ENCODE measurements at places on chromosomes 6 and 20. TPM values are rescaled to one million over a fixed set of nuclear protein-coding genes. Genes with fewer than 3 reads are reported as not detected.

DNA sequence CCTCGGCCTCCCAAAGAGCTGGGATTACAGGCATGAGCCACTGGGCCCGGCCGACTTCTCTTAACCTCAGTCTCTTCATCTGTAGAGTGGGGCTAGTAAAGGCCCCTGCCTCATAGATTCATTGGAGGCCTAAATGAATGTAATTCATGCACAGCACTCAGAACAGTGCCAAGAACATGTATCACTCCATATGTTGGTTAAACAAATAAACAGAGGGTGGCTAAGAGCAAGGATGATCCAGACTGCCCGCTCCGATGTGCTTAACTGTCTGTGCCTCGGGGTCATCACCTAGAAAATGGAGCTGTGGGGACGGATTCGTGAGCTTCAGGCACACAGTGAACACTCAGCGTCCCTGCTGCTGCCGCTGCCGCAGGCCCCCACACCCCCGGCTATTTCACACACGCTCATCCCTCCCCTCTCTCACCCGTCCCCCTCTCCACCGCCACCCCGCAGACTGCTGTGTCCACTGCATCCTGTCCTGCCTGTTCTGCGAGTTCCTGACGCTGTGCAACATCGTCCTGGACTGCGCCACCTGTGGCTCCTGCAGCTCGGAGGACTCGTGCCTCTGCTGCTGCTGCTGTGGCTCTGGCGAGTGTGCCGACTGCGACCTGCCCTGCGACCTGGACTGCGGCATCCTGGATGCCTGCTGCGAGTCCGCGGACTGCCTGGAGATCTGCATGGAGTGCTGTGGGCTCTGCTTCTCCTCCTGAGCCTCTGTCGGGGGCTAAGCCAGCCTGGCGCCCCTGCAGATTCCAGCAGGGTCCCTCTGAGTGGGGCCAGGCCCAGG is 14.8 kb downstream of the MDFI start:
- DNase-seq = no peak

Gene CRIP3
- 2.5 TPM for polyA plus RNA-seq

- no peak for DNase-seq
Measured at GRCh38 chr20:49630396-49630951, 62.5 kb upstream of the PTGIS start.

Gene MMP24
- polyA plus RNA-seq = 0.28 TPM

Gene CCDC28A
- polyA plus RNA-seq = 10.0 TPM

DNA sequence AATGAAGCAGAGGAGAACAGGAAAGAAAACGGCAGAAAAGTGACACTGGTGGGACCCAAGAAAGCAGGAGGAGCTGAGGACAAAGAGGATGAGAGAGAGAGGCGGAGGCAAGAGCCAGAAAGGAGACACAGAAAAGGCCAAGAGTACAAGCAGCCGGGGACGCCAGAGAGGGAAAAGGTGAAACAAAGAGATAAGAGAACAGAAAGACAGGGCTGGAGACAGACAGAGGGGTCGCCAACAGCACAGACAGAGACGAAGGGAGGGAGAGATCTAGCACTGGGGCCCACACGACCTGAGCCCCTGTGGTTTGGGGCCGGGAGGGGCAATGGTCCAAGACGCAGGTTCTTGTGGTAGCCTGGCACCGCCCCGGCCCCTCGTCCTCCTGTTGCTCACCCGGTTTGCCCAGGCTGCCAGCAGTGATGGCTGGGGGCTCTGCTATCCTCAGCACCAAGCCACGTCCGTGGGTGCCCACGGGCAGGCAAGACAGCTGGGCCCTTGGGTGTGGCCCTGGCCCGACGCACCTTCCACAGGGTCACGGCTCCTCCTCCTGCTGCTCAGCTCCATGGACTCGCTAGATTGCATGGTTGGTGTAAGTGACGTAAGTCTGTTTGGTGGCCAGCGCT is 123.5 kb downstream of the GRM4 start:
- no peak for DNase-seq

DNA sequence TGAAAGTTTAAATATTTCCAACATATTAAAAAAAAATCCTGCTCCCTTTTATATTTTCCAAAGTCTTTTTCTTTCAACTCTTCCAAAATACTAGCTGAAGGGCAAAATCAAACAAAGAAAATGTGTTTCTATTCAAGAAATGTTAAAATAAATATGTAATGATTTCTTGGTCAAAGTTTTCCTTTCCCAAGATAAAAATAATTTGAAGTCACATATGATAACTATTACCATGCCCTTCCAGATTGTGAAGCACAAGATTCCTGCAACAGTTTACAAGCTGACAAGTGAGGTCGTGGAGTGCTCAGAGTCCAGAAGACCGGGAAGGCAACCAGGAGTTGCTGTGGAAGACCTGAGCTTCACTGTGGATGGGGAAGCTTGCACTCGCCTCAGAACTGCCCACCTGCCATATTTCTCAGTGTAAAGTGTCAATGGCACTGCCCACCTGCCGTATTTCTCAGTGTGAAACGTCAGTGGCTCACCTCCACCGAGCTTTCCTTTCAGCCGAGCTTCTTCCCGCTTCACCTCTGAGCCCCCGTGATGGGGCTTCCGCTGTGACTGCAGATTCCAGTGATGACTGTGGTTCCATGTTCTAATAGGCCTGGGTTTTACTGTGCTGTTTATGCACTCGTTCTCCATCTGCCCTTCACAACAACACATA is 160.5 kb downstream of the THBS2 start:
- DNase-seq = peak; percentile 74

DNA sequence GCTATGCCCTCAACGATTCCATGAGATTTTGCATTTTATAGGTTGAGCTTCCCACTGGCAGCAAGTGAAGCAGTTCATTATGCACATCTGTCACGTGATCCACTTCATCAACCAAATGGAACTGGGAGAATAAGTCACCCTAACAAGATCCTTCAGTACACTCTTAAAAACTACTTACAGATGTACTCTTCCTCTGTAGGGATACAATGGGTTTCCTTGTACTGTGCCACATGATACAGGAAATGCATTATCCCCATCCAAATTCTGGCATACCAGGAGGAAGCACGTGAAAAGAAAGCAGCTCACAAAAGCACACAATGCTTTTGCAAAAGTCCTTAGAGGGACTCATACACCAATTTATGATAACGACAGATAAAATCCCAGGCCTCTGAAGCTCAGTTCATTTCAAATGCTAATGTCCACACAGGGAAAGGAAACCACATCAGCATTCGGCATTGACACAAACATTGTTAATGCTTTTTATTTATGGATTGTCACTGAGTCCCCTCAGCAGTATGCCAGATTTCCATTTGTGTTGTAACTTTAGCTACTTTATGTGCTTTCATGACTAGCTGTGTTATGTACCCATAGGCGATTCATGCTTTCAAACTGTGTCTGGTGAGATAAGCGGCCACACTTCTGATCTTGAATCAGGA is 58.1 kb upstream of the REV3L start:
- peak; percentile 50 for DNase-seq

- no peak for DNase-seq
Measured at GRCh38 chr6:10368861-10369260, 46.0 kb downstream of the TFAP2A start.

- peak; percentile 95 for DNase-seq
Measured at GRCh38 chr6:42041481-42042053, 8.8 kb upstream of the TAF8 start.

Gene UBE2C
- polyA plus RNA-seq = 48.7 TPM

Gene STMN3
- polyA plus RNA-seq = 17.7 TPM

GRCh38 chr20:40931410-40932044 is 97.1 kb upstream of the TOP1 start:
- DNase-seq = peak; percentile 29

DNA sequence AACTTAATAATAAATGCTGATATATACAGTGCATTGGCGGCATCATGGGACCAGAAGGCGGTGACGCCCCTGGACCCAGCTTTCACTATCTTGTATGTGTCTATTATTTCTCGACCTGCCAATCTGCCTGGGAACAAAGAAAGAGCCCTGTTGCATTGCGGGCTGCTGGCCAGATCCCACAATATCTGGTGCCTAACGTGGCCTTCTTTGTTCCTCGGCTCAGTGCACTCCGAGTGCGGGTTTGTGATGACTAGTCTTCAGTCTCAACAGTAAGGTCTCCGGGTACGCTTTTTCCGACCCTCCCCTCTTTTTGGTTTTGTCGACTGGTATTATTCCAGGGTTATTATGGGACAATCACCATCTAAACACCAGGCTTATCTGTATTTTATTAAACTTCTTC is 291.5 kb downstream of the TBC1D32 start:
- DNase-seq = no peak

GRCh38 chr6:74170118-74170517 is 474.1 kb downstream of the CD109 start:
- DNase-seq = no peak

Data from muscle of leg (tissue), 16 donors.